ENCODE measurements at places on chromosomes 5 and 9. TPM values are rescaled to one million over a fixed set of nuclear protein-coding genes. Genes with fewer than 3 reads are reported as not detected.

The CER1 gene
- 1.8 TPM for polyA plus RNA-seq

The GIN1 gene
- polyA plus RNA-seq, result 11.3 TPM

GRCh38 chr5:172276214-172276613 lies 7.3 kb downstream of the UBTD2 start:
- DNase-seq, result no peak

GRCh38 chr9:23842565-23843129 lies 16.6 kb upstream of the ELAVL2 start:
- DNase-seq, result no peak

GRCh38 chr5:102713682-102714231 lies 41.3 kb upstream of the PAM start:
- peak; percentile 37 for DNase-seq

The HAVCR2 gene
- 6.3 TPM for polyA plus RNA-seq

The DNM1 gene
- 47.8 TPM for polyA plus RNA-seq

DNA sequence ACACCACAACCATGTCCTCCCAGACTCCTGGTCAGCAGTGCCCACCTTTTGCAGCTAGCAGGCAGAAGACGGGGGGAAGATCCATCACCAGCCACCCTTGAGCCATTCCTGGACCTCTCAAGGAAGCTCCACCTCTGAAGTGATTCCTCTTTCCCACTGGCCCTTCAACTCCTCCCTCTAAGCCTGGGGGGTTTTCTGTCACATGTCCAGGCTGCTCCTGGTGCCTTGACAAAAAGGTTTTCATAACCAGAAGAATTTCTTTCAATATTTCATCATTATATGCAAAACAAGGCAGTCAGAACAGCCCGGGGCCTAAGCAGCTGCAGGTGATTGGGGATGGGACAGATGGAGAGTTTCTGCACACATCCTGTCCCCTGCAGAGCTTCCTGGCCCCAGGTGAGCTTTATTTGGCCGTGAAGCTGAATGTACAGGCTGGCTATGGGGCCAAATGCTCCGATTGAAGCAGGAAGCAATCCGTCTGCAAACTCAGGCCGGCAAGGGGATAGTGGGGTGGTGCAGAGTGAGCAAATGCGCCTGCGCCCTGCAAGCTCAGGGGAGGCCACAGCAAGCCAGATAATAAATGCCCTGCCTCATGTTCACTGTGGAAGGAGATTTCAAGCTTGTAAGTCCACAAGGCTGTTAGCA lies 173.5 kb downstream of the C5orf15 start:
- DNase-seq, result no peak

The SLC6A7 gene
- polyA plus RNA-seq, result 0.06 TPM

- DNase-seq, result peak; percentile 2
Observed at GRCh38 chr5:101977729-101978345, 318.2 kb downstream of the SLCO4C1 start.

- DNase-seq, result no peak
Observed at GRCh38 chr5:42991404-42992087, 48.6 kb downstream of the ANXA2R start.

DNA sequence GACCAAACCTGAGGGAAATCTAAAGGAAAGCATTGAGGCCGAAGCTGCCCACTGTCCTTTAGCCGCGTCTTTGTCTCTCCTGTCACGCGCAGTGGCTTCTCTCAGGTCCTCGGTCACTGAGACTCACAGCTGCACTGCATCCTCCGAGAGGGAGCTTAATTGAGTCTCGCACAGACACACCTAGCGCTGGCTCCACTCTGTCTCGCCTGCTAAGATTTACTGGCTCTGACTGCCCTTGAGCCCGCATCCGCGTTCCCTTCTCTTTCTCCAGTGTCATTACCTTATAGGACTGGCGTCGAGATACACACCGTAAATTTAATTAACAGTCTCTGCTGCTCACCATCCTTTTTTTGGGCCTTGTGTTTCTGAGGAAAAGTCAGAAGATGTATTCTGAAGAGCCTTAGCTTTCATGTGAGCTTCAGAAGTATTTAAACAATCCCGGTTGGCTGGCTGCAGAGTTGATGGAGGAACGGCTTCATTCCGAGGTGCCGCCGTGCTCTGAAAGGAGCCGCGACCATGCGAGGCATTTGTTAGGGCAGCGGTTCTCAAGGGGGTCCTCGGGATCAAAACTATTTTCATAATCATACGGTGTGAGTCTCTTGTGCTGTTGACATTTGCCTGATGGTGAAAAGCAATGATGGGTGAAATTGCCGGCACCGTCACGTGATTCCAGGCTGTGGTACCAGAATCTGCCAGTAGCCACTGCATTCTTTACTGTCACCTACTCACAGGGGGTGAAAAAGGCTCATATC lies 58.3 kb downstream of the GPR107 start:
- no peak for DNase-seq

DNA sequence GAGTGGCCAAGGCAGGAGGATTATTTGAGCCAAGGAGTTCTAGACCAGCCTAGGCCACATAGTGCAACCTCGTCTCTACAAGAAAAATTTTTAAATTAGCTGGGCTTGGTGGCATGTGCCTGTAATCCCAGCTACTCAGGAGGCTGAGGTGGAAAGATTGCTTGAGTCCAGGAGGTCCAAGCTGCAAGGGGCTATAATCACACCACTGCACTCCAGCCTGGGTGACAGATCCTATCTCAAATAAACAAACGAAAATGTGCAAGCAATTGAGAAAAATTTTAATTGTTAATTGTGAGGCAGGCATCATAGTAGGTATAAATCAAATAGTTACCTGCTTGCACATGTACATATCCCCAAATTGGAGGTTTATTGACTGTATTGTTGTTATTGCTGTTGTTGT lies 15.3 kb downstream of the ALDH7A1 start:
- no peak for DNase-seq

GRCh38 chr9:131304676-131305355 lies 15.3 kb downstream of the PLPP7 start:
- no peak for DNase-seq

DNA sequence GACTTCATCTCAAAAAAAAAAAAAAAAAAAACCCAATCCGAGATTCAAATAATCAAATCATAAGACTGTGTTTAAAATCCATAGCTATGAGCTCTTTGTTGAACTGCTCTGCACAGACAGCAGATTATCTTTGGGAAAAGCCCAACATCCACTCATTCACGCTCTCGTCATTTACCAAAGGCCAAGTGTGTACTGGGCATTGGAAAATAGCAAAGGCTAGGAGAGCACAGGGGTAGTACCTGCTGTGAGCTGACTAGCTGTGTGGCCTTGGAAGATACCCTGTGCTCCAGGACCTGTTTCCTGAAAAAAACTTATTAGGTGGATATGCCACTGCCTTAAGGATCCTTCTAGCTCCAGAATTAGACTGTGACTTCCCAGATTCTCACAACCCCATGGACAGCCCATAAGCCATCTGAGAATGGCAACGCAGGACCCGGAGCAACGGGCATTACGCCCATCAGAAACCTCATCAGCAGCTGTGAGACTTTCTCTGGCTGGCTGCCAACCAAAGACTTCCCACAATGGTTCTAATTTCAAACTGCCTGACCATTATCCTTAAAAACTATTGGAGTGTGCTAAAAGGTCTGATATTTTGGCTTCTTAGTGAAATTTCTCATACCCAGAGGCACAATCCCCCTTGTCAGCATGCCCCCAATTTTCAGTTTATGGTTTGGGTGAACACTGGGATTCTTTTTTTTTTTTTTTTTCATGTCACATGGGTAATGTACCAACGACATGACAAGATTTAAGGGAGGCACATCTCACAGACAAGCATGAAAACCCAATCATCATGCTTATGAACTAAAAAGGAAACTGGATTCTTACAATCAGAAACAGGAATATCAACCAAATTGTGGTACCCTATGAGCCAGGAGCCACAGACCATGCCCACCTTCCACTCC lies 16.8 kb downstream of the SERINC5 start:
- peak; percentile 48 for DNase-seq

The FOXD4L5 gene
- polyA plus RNA-seq, result 0.12 TPM

The IL4 gene
- not detected for polyA plus RNA-seq

DNA sequence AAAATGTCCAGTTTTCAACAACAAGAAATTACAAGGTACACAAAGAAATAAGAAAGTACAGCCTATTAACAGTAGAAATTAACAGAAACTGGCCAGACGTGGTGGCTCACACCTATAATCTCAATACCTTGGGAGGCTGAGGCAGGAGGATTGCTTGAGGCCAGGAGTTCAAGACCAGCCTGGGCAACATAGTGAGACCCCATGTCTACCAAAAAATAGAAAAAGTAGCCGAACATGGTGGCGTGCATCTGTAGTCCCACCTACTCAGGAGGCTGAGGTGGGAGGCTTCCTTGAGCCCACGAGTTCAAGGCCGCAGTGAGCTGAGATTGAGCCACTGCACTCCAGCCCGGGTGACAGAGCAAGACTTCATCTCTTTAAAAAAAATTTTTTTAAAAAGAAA lies 41.5 kb upstream of the FSD1L start:
- no peak for DNase-seq

The GABRA6 gene
- not detected for polyA plus RNA-seq

DNA sequence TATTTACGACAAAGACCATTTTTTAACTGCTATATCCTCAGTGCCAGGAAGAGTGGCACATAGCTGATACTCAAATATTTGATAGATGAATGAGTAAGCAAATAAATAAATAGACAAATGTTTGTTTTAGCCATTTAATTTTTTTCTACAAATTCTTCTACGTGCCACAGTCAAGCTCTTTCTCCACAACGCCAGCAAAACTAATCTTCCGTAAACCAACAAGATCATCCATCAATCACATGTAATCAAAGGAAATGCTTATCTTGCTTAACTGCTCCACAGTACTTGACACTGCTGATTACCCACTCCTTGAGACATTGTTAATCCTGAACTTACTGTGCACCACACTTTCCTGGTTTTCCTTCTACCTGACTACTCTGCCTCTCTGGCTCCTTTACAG lies 136.7 kb downstream of the EDIL3 start:
- no peak for DNase-seq

- DNase-seq, result no peak
Observed at GRCh38 chr5:161549106-161549505, 2.6 kb upstream of the GABRB2 start.

DNA sequence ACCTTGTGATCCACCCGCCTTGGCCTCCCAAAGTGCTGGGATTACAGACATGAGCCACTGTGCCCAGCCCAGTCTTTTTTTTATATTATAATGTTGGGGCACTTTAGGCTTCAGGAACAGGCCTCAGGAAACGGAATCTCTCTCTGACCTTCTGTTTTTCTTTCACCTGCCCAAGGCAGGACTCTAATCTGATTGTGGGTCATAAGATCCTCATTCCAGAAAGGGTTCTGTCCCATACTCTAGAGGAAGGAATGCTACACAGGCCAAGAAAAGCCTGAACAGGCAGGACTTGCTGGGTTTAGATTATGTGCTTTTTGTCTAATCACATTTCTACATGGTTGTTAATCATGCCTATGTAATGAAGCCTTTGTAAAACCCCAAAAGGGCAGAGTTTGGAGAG lies 1.8 kb upstream of the CCL28 start:
- DNase-seq, result no peak

The PNPLA7 gene
- polyA plus RNA-seq, result 4.6 TPM

The SOHLH1 gene
- polyA plus RNA-seq, result not detected

- no peak for DNase-seq
Observed at GRCh38 chr9:133780962-133781827, 43.0 kb upstream of the SARDH start.

The FBLL1 gene
- 0.23 TPM for polyA plus RNA-seq

DNA sequence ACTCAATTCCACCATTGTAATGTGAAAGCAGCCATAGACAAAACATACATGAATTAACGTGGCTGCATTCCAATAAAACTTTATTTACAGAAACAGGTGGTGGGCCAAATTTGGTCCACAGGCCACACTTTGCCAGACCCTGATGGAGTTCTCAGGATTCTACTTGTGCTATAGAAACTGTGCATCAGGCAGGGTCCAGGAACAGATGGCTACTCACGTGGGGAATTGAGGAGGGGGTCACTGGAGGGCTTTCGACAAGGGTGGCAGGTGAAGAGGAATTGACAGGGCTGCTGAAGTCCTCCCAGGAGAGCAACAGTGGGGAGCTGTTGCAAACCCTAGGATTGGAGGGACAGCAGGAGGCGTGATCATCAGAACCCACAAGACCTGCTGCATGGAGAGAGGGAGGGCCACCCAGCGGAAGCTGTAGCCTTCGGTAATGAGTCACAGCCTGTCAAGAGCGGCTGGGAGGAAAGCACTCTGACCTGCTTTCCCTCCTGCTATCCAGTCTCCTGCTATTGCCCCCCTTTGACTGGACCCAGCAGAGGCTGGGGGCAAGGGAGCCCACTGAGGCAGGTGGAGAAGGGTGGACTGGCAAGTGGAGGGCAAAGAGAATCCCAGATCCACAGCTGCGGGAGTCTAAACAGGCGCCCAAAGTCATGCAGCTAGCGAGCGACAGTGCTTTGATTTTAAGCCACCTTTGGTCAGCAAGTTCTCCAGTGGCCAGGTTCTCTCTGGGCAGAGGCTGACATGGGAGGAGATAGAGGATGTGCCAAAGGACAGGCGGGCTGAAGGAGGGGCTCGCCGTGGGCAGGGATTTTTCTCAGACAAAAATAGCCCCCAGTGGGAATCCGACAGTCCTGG lies 138.3 kb upstream of the SMIM23 start:
- DNase-seq, result no peak

The HAPLN1 gene
- polyA plus RNA-seq, result 6.5 TPM

DNA sequence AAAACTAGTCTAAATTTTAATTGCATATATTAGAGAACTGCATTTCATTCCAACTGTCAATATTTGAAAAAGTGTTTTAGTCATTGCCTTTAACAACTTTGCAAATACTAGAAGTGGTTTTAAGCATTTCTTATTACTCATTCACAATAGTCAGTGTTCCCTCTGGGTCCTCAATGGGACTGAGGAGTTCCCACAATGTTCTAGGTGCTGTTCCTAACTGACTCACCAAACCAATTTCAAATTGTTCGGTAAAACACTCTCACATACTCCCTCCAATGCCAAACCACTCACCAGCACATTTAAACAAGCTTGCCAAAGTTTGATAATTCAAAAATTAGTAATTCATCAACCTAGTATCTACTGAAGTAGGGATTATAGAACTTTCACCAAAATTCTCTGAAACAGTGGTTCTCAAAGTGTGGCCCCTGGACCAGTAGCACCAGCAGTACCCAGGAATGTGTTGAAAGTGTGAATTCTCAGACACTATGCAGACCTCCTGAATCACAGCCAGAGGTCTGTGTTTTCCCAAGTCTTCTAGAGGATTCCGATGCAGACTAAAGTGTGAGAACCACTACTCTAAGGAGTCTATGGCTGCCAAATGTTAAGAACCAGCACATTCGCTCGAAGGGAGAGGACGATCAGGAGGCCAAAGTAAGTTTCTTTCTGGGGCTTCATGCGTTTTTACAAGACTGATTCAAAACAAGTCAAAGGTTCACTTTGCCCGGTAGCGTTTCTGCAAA lies 72.8 kb downstream of the APBA1 start:
- DNase-seq, result no peak

- no peak for DNase-seq
Observed at GRCh38 chr5:149804478-149805450, 74.7 kb downstream of the PPARGC1B start.

The XPA gene
- 39.8 TPM for polyA plus RNA-seq

- no peak for DNase-seq
Observed at GRCh38 chr9:129894120-129894823, 59.0 kb downstream of the USP20 start.

DNA sequence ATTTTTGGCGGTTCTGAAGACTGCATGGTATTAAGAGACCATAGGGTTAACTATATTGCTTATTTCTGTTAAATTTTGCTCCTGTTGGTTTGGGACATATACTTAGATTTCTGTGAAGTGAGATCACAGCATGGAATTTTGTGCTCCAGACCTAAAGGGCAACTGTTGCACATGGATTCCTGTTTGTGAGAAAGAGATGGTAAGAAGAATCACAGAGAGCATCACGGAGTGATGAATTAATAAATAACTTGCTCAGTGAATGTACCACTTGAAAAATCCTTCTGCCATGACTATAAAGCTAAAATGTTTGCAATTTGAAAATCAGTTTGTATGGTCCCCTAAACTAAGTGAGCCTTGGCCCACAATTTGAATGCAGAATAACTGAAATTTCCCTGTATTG lies 4.5 kb downstream of the PSAT1 start:
- no peak for DNase-seq
